ENCODE measurements at places on chromosomes 5 and 9.

GRCh38 chr5:79263-79662, 12.7 kb upstream of the PLEKHG4B start:
- DNase-seq: no peak

DNA sequence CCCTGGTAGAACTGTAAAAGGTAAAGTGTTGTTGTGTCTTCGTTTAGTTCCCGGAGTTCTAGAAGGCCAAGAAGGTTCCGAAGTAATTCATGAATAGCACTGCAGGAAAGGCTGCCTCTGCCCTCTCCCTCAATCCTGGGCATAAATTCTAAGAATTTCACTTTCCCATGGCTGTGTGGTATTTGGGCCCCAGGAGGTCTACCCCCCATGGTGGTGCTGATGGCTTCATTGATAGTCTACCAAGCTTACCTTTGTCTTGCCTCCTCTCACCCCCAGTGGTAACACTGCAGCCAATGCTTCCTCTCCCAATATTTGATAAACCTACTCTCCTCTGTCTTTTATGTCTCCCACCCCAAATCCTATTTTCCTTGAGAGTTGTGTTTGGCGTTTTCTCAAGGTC, 39.5 kb downstream of the ADAMTS16 start:
- no peak for DNase-seq

DNA sequence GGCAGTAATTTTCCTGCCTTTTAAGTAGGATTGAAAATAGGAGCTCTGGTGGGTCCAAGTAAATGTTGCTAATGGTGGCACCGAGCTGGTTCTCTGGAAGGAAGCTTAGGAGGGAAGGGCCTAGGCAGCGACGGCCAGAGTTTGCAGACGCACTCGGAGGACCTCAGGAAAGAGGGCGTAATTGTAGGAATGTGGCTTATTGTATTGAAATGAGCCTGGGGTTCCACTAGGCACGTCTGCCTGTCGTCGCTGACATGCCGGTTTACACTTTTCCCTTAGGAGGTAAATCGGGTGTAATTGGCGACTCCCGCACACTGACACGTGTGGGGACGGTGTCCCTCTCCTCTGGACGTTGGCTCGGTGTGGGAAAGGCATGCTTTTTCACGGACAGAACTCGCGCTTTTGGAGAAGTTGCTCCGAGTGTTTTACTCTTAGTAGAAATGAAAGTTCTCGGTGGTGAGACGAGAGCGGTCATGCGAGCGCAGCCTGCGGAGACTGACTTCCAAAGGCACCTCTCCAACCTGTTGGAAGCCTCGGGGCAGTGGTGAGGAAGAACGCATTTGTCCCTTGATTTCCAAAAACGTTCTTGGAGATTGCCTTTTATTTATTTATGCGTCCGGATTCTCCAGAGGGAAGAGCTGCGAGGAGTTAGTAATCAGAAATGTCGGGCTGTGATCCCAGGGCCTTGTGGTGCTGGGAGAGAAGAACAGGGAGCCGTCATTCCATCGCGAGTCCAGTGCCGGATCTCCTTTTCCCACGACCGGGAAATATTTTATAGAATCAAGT, 1.3 kb downstream of the NR4A3 start:
- no peak for DNase-seq

- no peak for DNase-seq
Measured at GRCh38 chr5:137730336-137730735, 5.6 kb downstream of the KLHL3 start.

DNA sequence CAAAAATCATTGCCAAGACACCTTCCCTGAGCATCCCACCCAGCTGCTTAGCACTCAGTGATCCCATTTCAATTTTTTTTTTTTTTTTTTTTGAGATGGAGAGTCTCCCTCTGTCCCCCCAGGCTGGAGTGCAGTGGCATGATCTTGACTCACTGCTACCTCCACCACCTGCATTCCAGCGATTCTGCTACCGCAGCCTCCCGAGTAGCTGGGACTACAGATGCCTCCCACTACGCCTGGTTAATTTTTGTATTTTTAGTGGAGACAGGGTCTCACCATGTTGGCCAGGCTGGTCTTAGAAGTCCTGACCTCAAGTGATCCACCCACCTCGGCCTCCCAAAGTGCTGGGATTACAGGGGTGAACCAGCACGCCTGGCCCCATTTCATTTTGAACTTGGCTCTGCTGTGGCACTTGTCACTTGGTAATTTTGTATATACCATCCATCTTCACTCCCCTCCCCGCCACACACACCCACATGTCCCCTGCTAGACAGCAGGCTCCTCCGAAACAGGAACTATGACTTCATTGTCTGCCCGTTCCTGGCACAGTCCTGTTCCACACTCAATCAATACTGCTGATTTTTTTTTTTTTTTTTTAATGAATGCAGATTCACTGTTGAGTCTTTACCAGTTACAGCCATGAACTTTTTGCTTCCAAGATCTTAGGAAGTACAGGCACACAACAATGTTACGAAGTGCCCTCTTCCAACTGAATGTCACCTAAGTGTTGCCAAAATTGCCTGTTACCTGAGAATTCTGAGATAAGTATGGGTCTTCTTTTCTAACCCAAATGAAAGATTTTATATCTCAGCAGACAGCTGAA, 17.3 kb upstream of the ZBTB34 start:
- DNase-seq: no peak

- DNase-seq: no peak
Measured at GRCh38 chr5:179439181-179439985, 94.1 kb upstream of the ADAMTS2 start.

GRCh38 chr5:140348104-140348503, 1.7 kb upstream of the HBEGF start:
- DNase-seq: no peak

DNA sequence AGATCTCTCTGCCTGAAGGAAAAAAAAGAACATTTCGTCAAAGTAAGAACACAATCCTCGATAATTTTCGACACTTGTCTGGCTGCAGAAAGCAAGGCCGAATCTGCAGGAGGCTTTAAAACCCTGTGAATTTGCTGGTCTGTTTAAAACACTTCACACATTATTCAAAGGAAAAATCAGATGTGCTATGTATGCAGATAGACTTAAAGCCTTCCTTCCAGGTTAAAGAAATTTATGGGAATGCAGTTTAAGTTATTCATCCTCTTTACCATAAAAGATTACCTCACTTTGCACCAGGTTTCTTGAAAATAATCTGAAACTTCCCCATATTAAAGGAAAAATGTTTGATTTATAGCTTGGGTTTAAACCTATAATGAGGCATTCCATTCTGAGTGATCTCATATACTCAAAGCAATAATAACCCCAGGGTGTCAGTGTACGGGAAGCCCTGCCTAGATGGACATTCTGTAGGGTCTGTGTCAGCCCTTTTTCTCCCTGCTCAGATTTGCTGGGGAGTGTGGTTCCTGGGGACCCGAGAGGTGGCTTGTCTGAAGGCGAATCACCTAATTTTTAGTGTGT, 323.5 kb upstream of the SLC24A2 start:
- DNase-seq: no peak

Data from effector memory CD4-positive, alpha-beta T cell (primary cell).